Aorta (tissue), 5 donors: ENCODE measurements at places on chromosomes 7 and 10.

- DNase-seq, result no peak
Observed at GRCh38 chr10:112756235-112756527, 193.9 kb upstream of the TCF7L2 start.

DNA sequence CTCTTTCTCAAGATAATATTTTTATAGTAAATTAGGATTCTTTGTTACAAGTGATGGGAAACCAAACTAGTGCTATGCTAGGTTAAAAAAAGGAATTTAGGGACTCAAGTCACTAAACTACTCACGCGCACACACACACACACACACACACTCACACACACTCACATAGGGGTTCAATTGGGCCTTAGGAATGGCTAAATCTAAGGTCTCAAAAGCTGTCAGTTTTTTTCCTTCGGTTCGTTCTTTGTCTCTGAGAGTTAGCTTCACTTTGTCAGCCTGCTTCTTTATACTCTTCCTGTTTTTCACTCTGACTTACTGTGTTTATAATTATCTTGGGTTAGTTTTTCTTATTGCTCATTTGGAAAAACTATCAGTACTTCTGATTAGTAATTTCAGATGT is 138.9 kb downstream of the ADK start:
- no peak for DNase-seq

GRCh38 chr10:91974960-91975359 is 51.4 kb downstream of the BTAF1 start:
- no peak for DNase-seq

DNA sequence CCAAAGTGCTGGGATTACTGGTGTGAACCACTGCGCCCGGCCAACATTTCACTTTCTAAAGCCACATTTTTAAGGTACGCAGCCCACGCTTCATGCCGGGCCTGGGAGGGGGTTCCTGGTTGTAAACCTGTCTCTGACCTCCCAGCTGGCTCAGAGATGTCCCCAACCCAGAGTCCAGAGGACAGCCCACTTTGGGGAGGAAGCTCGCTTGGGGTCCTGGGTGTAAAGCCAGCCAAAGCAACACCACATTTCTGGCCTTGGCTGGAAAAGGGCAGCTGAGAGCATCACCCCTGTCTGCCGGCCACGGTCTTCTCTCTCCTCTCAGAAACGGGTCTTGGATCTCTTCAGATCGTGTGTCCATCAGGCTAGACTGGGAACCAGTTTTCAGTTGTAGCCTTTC is 23.9 kb upstream of the PITRM1 start:
- DNase-seq, result no peak

GRCh38 chr10:131211146-131211545 is 100.4 kb downstream of the TCERG1L start:
- no peak for DNase-seq

- no peak for DNase-seq
Observed at GRCh38 chr10:133359554-133359971, 1.7 kb upstream of the FUOM start.

- DNase-seq, result peak; percentile 76
Observed at GRCh38 chr10:33412653-33413361, 78.3 kb upstream of the NRP1 start.

- DNase-seq, result no peak
Observed at GRCh38 chr7:31875424-31875823, 188.4 kb downstream of the PPP1R17 start.

GRCh38 chr10:92538231-92538958 is 35.5 kb downstream of the IDE start:
- DNase-seq, result no peak

- DNase-seq, result peak; percentile 94
Observed at GRCh38 chr7:139680676-139681462, 96.9 kb downstream of the HIPK2 start.

DNA sequence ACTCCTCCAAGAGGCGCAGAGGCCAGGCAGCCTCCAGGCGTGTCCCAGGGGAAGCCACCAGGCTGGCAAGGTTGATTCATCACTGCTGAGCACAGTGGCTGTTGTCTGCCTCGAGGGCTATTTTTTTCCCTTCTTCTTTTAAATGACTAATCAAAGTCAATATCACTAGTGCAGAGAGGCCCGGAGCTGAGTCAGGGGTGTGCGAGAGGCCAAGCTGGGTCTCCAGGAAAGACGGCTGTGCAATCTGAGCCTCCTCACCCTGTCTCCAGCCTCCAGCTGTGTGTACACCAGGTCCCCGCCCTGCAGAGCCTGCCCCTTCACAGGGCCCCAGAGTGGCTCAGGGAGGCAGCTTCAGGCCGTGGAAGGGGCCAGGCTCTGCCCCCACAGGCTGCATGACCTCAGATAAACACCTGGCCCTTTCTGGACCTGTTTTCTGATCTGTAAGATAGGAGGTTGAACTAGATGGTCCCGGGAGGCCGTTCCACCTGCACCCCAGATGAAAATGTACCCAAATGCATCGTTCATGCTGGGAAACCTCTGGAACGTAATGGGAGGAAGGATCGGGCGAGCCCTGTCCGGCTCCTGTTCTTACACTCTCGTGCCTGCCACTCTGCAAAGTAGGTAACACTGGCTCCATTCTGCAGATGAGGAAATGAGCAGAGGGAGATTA is 3.7 kb downstream of the STX1A start:
- no peak for DNase-seq

GRCh38 chr7:130882396-130882795 is 148.4 kb upstream of the KLF14 start:
- DNase-seq, result no peak

DNA sequence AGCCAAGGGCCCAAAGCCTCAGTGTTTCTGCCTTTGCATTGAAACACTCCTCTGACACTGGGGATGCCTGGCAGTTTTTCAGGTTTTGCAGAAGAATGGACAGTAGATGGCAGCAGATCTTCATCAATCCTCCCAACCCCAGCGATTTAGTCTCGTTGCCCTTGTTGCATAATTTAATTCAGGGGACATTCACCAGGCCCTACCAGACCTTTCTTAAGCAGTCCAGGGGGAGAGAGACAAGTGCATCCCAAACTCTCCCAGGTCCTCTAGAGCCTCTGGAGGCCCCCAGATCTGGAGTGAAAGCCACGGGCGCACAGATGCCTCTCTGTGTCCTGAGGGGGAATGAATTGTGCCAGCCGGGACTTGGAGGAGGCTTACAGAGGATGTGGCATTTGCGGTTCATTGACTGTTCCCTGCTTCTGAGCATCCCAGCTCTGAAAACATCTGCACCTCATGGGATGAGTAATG is 29.6 kb downstream of the MINDY4 start:
- DNase-seq, result no peak

- DNase-seq, result no peak
Observed at GRCh38 chr10:846126-846685, 85.3 kb downstream of the LARP4B start.

GRCh38 chr7:24297362-24297761 is 13.4 kb downstream of the NPY start:
- no peak for DNase-seq

GRCh38 chr7:128727239-128727638 is 11.9 kb upstream of the CALU start:
- DNase-seq, result no peak
